ENCODE measurements at places on chromosomes 2 and 18. TPM values are rescaled to one million over a fixed set of nuclear protein-coding genes. Genes with fewer than 3 reads are reported as not detected.

The ANKRD30B gene
- not detected for polyA plus RNA-seq

DNA sequence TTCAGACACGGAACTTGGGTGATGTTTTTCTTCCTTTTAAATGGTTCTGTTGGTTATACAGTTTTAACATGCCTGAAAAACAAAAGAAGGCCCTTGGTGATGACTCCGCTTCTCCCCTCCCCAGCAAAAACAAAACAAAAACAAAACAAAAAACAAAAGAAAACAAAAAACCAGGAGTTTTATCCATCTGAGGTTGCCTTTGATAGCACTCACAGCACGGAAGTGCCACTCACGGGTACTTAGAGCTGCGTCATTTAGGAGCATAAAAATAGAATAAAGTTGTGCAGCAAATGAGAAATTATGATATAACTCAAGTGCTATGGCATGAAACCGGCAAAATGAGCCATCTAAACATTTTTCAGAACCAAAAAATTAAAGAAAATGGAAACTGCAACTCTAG is 57.7 kb downstream of the ZEB2 start:
- no peak for DNase-seq

GRCh38 chr2:98902209-98903063 is 33.6 kb downstream of the CRACDL start:
- no peak for DNase-seq

GRCh38 chr2:103860016-103860415 is 993.9 kb upstream of the POU3F3 start:
- DNase-seq = no peak

DNA sequence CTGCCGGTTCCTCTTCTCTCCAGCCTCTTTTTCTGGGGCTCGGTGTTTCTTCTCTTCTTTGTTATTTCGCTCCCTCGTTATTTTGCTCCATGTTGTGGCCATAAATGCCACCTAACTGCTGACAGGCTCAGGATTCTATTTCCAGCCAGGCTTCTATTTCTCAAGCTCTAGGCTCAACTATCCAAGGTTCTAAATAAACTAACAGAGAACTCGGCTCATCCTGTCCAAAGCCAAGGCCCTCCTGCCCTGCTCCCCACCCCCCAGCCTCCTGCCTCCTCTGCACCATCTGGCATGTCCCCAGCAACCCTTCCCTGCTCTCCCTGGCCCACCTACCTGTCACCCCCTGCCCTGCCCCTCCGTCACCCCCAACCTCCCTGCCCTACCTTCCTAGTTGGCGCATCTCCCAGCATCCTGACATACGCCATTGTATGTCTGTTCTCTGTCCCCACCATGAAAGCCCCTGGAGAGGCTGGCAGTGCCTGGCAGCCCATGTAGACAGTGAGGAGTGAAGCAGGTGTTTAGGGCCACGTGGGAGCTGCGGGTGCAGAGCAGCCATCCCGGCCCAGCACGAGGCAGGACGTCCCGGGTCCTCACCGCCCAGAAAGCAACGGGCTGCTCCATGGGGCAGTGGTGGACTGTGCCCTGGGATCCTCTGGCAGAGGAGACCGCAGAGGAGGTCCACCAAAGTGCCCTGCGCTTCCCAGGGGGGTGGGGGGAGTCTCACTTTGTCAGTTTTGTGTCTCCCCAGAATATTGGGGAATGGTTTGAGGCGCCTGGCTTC is 186.9 kb downstream of the TWIST2 start:
- DNase-seq = no peak

GRCh38 chr2:39123436-39123999 is 2.7 kb upstream of the SOS1 start:
- DNase-seq = no peak

DNA sequence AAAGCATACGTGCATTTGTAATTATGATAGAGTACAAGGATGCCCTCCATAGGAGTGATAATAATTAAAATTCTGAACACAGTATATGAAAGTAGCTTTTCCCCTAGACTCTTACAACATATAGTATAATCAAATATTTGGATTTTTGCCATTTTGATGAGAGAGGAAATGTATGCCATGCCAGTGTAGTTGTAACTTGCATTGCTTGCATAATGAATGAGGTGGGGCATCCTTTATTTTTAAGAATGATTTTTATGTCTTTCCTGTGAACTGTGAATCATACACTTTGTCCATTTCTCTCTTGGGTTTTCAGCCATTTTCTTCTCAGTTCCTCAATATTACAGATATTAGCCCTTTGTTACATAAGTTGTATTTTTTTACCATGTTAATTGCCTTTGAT is 197.5 kb downstream of the SCG2 start:
- DNase-seq = no peak

The FBLN7 gene
- polyA plus RNA-seq = 0.22 TPM

The LRPPRC gene
- polyA plus RNA-seq = 32.3 TPM

The TNP1 gene
- not detected for polyA plus RNA-seq

GRCh38 chr2:147913701-147914480 is 69.1 kb downstream of the ACVR2A start:
- DNase-seq = no peak

DNA sequence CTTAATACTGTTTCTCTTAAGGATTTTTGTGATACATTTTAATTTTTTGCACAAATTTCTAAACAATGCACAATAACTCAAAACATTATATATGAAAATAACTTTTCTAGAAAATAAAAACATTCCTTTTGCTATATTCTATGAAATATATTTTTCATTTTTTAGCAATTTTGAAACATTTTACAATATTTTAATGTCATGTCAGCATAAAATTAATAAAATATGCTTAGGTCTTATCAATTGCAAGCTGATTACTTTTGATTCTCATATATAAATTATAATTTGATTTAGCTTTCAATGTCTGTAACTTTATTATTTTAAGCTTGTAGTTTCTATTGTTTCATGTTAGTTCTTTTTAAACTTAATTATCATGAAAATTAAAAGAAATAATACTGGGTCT is 898.7 kb downstream of the TMEM182 start:
- no peak for DNase-seq

- DNase-seq = no peak
These were observed 190.4 kb upstream of the CCDC150 start for GRCh38 chr2:196449083-196449482.

Measured in heart right ventricle (tissue), 16 donors.